Myometrial cell (primary cell): ENCODE measurements at places on chromosomes 1 and 21. TPM values are rescaled to one million over a fixed set of nuclear protein-coding genes. Genes with fewer than 3 reads are reported as not detected.

OLIG2 gene
- not detected in 2 replicates for total RNA-seq

C2CD2 gene
- 14.2 and 16.7 TPM in 2 replicates for total RNA-seq

TDRD5 gene
- not detected in 2 replicates for total RNA-seq

PDPN gene
- 2.5 and 4.6 TPM in 2 replicates for total RNA-seq

OPTC gene
- total RNA-seq: not detected in 2 replicates

ALG14 gene
- 5.7 and 5.8 TPM in 2 replicates for total RNA-seq

PPP1R8 gene
- 43.4 and 56.2 TPM in 2 replicates for total RNA-seq

PLA2G2C gene
- not detected in 2 replicates for total RNA-seq

NCF2 gene
- total RNA-seq: not detected in 2 replicates

COL11A1 gene
- 3.2 and 3.5 TPM in 2 replicates for total RNA-seq

APCS gene
- not detected in 2 replicates for total RNA-seq

ELAPOR1 gene
- 0.18 and 0.29 TPM in 2 replicates for total RNA-seq

LEPR gene
- total RNA-seq: 6.1 and 9.4 TPM in 2 replicates

HES2 gene
- total RNA-seq: not detected in 2 replicates
